T-cell (primary cell): ENCODE measurements at places on chromosomes 13 and 19.

- no peak for DNase-seq
Observed at GRCh38 chr13:98570929-98571372, 6.0 kb downstream of the STK24 start.

DNA sequence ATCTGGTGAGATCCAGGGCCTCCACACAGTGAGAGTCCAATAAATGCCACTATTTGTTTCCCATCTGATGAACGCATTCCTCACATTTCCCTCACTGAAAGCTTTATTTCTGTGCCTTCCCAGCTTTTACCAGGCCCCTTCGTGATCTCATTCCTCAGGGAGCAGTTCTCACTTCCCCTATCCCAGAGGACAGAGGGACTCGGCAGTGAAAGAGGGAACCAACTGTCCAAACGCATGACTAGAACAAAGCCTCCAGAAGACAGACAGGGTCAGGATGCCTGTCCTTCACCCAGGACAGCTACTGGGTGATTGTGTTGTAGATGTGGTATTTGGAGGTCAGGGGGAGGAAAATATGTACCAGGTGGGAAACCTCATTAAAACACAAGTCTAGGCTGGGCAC is 2.0 kb upstream of the ZBTB45 start:
- DNase-seq = no peak

- DNase-seq = peak; percentile 26
Observed at GRCh38 chr19:16586991-16587832, 15.0 kb upstream of the SLC35E1 start.

- no peak for DNase-seq
Observed at GRCh38 chr19:42468273-42468796, 25.6 kb upstream of the CXCL17 start.

- no peak for DNase-seq
Observed at GRCh38 chr13:80562433-80563156, 221.7 kb upstream of the SPRY2 start.

- DNase-seq = no peak
Observed at GRCh38 chr13:25987987-25988386, 63.8 kb downstream of the SHISA2 start.

GRCh38 chr13:25266706-25267105 is 20.6 kb downstream of the MTMR6 start:
- DNase-seq = no peak

GRCh38 chr13:39272994-39273393 is 234.7 kb downstream of the NHLRC3 start:
- DNase-seq = no peak

DNA sequence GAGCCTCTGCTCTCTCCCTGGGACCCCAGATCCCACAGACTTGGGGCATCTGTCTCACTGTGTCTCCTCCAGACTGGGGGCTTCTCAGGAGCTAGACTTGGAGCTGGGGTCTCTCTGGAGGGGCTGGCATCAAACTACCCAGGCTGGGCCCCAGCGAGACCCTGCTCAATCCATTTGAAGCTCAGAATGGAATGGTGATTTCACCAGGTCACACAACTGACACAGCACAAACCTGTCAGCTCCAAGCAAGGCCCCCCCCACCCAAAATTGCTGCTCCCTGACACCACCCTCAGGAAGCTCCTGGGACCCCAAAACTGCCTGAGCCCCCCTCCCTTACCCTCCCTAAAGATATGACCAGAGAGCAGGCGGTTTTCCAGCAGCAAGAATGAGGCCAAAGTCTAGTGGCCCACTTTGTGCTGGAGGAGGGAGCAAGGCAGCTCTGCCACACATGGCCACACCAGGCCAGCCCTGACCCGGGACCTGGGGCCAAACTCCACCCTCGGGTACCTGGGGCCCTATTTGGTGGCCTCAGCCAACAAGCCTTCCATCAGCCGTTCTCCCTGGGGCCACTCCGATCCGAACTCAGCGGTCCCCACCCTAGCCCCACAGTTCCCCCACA is 2.4 kb downstream of the NR2F6 start:
- DNase-seq = no peak

DNA sequence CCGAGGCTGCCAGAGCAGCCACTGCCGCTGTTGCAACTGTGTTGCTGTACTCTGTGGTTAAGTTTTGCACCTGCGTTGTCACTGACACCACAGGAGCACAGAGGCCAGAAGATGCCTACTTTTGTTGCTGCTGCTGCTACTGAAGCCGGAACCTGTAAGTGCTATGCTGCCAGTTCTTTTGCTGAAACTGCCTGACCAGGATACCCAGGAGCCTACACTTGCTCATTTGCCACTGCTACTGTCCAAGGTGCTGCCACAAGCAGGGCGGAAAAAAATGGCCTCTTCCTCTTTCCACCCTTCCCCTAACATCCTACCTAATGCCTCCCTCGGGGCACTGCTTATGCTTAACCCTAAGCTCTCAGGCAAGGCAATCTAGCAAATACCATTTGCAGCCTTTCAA is 29.0 kb upstream of the NBEA start:
- DNase-seq = no peak

- no peak for DNase-seq
Observed at GRCh38 chr19:31527443-31527842, 178.2 kb upstream of the TSHZ3 start.

GRCh38 chr19:48772503-48772953 is 17.2 kb downstream of the FGF21 start:
- DNase-seq = no peak

DNA sequence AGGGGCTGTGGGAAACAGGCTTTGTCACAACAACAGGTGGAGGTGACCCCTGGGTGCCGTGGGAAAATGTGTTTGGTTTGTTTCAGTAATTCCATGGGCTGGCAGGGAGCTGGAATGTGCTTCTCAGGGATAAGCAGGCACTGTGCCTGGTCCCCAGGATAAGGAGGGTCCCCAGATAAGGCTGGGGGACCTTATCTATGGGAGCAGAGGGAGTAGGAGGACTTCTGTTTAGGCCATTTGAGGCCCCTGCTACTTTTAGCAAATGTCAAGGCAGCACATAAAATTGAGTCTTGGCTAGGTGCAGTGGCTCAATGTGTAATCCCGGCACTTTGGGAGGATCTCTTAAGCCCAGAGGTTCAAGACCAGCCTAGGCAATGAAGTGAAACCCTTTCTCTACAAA is 59.5 kb downstream of the KCNC3 start:
- DNase-seq = no peak

GRCh38 chr13:79660361-79660760 is 179.4 kb downstream of the NDFIP2 start:
- DNase-seq = no peak

DNA sequence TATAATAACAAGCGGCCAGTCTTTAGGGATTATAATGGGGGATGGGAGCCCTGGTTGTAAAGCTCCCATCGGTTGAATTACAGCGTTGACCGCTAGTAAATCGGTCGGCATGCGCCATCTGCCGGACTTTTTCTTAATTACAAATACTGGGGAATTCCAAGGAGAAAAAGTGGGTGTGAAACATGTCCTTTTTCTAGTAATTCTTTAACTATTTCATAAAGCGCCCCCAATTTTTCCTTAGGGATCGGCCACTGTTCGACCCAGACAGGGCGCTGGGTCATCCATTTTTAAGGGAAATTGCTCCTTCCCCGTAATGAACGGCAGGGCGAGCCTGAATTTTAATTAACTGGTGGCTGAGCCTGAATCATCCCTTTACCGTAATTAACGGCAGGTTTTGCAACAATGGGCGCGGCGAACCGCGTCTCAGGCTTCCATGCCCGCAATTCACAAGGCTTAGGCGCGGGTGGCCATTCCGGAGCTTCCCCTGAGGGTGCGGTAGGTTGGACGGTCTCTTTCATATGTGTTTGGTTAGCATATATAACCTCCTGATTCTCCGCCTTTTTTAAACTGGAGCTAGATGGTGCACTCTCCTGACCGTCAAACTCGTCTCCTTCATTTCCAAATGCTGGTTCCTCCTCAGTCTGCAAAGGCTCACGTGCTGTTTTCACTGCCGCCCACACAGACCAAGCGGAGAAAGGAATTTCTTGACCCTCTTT is 30.2 kb upstream of the EVI5L start:
- DNase-seq = no peak

DNA sequence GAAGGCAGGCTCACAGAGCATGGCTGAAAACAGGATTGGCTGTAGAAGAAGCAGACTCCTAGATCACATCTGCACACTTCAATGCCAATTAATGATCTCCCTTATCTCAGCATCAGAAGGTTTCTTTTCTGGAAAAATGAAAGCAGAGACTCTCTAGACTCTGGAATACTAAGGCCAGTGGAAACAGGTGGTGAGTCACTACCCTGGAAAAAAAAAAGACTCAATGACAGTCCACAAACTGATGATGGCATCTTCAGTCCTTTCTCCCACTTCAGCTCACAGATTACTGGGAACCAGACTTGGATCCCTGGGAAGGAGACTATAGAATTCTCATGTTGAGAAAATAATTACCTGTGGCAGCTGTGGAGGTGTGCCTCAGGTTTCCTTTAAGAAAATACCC is 47.5 kb upstream of the MBNL2 start:
- DNase-seq = no peak

GRCh38 chr13:40589285-40590109 is 76.9 kb downstream of the FOXO1 start:
- no peak for DNase-seq

GRCh38 chr13:77896536-77896935 is 22.1 kb downstream of the EDNRB start:
- no peak for DNase-seq
